Activated CD4-positive, alpha-beta T cell treated with anti-CD3 and anti-CD28 coated beads, Interleukin-2, amount 10 ng/mL, durations not matched to agents 24 days and 14 days (primary cell): ENCODE measurements at places on chromosomes 4 and X.

GRCh38 chr4:154065368-154065767 is 276.5 kb upstream of the SFRP2 start:
- no peak for DNase-seq

DNA sequence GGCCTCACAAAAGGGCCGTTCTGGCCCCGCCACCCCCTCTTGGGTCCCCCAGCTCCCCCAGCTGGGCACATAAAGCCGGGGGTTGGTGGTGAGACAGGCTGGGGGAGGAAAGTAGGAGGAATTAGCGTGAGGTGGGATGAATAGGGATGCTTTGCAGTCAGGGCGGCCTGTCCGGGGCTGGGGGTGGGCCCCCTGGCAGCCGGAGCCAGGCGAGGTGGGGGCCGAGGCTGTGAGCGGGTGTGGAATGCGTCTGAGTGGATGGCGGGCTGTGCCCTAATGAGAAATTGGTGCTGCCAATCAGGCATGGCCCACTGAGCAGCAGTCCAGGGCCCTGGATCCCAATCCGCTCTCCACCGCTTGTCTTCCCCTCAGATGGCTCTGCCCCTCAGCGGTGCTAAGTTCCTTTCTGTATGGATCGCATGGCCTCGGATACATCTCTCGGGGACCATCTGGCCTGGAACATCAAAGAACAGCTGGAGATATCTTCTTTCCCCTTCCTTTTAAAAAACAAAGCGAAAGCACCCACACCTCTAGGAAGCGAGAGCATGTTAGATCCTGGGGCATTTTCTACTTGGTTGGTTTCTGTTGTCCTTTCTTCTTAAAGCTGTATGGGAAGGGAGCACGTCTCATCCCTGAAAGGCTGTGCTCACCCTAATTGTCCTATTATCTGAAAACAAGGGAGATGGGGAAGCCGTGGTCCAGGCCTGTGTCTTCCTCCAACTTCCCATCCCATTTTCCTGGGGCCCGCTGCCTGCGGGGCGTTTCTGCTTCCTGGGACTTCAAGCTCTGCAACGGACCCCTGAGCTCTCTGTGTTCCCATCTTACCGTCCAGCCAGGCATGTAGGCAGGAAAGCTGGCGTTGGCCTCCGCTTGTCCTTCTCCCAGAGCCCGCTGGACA is 106.9 kb downstream of the SORCS2 start:
- DNase-seq = no peak

GRCh38 chr4:139286186-139286698 is 6.2 kb upstream of the MGARP start:
- DNase-seq = no peak

- peak; percentile 54 for DNase-seq
Observed at GRCh38 chrX:47936224-47936939, 67.4 kb downstream of the ZNF182 start.

DNA sequence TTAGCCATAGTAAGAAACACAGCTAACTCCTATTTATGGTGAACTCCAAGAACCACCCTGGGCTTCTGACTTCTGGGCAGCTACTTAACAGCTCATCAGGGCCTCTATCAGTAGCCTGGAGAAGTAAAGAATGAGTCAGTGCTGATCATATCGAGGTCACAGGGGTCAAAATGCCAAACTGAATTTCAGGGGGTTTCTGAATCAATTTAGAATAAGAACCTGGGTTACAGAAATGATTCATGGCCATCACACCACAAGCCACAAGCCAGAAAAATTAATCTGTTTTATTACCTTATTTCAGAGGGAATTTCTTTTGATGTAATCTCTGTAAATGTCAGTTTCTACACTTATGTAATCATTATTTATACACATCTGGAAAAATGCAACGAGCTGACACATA is 64.4 kb downstream of the CHST7 start:
- no peak for DNase-seq

DNA sequence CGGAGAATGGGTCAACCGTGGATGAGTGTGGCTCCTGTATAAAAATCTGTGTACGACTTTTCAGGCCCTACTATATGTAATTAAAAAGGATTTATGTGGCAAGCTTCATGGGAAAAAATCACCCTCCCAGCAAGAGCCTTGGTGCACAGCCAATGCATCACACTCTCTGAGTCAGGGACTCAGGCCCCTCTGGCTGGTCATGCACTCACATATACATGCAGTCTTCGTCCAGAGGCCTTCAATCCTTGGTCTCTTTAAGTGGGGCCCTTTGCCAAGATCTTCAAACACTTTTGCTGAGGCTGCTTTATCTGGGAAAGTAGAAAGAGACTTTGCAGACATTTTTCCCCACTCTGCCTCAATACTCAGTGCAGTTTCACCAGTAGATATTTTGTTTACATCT is 311.4 kb upstream of the FSTL5 start:
- no peak for DNase-seq

GRCh38 chr4:101081166-101081565 is 266.2 kb downstream of the PPP3CA start:
- DNase-seq = no peak

DNA sequence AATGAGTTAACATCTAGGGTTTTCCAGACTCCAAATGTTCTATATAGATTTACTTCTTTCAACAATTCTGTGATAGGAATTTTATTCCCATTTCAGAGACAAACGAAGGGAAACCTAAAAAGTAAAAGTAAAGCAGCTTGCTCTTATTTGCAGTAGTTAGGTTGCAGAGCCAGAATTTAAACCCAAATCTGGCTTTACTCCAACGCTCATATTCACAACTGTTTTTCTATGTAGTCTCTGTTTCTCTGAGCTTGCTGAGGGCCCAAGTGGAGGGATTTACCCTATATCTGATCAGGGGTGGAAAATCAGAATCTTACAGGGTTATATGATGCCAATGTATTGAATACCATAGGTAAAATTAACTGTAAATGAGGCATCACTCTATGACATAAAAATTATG is 599.1 kb upstream of the GRIA3 start:
- DNase-seq = no peak

DNA sequence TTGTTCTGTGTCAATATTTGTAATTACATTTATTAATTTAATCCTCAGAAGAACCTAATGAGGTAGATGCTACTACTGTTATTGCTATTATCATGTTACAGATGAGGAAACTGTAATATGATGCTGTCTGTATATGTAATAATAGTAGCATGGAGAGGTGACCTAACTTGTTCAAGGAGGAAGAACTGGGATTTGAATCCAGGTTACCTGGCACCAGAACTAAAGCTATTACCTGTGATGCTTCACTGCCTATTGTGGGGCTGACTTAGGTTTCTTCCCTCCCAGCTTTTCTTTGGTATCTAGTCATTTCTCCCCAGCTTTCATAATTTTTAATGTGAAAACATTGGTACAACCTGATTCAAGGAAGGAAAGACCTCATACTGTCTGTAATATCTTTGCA is 43.6 kb downstream of the RAPGEF2 start:
- no peak for DNase-seq

DNA sequence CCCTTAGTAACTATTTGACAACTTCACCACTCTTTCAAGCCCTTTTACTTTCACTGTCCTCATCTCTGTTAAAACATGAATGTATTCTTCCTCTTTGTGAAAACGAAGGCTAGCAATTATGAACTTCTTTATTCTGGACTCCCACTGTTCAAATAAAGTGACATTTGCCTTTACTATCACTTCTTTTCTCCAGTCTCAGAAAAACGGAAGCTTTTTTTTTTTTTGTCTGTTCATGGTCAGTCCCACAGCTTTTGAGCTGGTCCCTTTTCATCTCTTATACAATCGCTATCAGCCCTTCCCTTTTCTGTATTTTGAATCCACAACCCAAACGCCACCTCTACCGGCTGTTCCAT is 327.7 kb downstream of the DKK2 start:
- DNase-seq = no peak

DNA sequence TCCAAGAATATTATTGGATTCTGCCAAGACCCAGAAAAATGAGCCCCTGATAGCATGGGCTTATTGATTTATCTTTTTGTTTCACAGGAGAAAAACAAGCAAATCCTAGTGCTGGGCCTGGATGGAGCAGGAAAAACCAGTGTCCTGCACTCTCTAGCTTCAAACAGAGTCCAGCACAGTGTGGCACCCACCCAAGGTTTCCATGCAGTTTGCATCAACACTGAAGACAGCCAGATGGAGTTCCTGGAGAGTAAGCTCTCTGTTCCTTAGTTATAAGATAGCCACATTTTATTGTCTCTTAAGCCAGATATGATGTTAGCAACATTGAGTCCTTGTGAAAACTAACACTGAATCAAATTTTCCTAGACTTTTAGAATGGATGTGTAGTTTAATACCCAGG is 5.5 kb downstream of the ARL9 start:
- DNase-seq = no peak

DNA sequence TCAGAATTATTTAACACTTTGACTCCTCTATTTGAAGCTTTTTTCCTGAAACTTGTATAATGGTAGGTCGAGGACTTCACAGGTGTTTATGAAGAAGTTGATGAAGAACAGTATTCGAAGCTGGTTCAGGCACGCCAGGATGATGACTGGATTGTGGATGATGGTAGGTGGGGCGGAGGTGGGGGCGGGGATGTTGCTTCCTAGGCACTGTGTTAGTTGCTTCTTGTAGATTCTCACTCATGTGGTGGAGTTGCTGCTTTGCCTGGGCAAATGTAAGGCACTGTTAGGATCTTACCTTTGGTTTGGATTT is 9.4 kb downstream of the POLA1 start:
- no peak for DNase-seq

DNA sequence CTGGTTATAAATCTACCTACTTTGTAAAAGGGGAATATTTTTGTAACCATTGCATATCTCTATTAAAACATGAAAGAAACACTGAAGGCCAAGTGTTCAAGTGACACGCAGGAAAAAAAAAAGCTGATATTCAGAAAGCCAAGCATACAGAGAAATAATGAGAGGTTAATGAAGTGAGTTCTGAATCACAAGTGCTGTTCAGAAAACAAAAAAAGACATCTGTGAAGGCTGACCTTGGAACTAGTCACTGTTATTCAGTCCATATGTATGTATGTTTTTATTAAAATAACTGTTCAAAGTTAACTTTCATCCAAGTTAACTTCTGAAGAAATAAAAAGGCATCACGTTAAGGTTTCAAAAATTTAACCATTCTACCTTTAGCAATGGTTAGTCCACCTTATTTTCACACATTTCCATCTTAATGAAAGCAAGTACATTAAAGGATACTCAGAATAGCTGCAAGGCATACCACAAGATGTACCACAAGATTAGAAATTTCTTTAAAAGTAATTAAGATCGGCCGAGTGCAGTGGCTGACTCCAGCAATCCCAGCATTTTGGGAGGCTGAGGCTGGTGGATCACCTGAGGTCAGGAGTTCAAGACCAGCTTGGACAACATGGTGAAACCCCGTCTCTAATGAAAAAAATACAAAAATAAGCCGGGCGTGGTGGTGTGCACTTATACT is 31.4 kb downstream of the SH3RF1 start:
- DNase-seq = no peak

DNA sequence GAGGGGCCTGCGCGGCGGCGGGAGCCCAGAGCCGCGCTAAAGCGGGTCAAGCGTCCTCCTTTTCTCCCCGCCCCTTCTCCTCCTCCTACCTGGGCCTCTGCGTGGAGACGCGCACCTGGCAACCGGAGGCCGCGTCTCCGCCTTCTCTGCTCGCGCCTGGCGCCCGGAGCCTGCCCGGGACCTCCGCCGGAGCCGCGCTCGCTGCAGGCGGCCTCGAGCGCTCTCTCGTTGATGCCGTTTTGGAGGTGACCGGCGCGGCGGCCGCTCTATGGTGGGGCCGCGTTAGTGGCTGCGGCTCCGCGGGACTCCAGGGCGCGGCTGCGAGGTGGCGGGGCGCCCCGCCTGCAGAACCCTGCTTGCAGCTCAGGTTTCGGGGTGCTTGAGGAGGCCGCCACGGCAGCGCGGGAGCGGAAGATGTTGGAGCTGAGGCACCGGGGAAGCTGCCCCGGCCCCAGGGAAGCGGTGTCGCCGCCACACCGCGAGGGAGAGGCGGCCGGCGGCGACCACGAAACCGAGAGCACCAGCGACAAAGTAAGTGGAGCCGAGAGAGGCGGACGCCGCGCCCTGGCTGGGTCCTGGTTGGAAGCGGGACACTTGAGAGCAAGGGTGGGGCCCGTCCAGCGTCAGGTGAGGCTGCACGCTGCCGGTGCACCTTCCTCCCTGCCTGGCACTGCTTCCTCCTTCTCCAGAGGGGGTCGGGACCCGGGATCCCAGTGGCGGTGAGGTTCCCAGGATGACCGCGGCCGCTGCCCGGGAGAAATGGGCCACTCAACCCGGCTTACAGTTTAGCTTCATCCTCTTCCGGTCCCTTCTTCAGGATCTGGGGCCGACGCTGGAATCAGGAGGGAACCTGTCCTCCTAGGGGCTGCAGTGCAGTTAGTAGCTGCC is at the start of gene CDS1:
CDS1 (plus strand) TSS at position 140 of the 888 bp plus-strand sequence; CDS start at position 415, 275 bp downstream.
- DNase-seq = no peak

GRCh38 chrX:42260854-42261253 is 337.5 kb upstream of the CASK start:
- no peak for DNase-seq

DNA sequence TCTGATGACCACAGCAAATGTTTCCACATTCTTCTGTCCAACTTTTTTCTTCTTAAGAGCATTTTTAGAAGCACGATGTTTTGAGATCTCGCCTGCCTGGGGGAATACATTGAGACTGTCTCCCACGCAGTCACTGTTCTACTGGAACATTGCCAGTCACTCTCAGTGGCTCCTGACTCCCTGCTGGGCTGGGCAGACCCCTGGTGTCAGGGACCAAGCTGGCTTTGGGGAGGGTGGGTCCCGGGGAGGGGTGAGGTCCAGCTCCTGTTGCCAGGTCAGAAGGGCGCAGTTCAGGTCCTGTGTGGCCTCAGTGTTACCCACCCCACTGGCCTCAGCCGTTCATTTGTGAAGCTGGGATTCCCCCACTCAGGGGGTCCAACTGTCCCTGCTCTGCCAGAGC is 18.9 kb upstream of the ABLIM2 start:
- no peak for DNase-seq

- no peak for DNase-seq
Observed at GRCh38 chr4:83013420-83013867, 2.8 kb upstream of the LIN54 start.

- DNase-seq = no peak
Observed at GRCh38 chr4:4831825-4832224, 27.6 kb upstream of the MSX1 start.

DNA sequence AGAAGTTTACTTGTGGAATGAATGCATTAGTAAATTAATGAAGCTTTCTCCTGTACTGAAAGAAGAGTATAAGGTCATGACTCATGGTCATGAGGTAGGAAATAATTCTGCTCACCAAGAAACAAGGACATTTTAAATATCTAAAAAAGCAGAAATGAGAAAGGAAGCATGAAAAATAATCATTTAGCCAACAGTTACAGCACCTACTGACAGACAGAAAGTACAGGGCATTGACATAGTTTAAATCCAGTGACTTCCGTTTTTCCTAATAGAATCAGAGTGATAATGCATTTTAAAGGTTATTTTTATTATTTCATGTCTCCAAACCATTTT is 30.5 kb upstream of the ACSL1 start:
- no peak for DNase-seq

GRCh38 chrX:38881727-38882126 is 80.5 kb downstream of the MID1IP1 start:
- no peak for DNase-seq

GRCh38 chr4:115433491-115433890 is 320.1 kb upstream of the NDST4 start:
- no peak for DNase-seq

GRCh38 chr4:37902212-37902611 is 11.3 kb downstream of the TBC1D1 start:
- no peak for DNase-seq

GRCh38 chrX:65633826-65634225 is 33.6 kb upstream of the MSN start:
- no peak for DNase-seq
